ENCODE measurements at places on chromosomes 3 and 15.

DNA sequence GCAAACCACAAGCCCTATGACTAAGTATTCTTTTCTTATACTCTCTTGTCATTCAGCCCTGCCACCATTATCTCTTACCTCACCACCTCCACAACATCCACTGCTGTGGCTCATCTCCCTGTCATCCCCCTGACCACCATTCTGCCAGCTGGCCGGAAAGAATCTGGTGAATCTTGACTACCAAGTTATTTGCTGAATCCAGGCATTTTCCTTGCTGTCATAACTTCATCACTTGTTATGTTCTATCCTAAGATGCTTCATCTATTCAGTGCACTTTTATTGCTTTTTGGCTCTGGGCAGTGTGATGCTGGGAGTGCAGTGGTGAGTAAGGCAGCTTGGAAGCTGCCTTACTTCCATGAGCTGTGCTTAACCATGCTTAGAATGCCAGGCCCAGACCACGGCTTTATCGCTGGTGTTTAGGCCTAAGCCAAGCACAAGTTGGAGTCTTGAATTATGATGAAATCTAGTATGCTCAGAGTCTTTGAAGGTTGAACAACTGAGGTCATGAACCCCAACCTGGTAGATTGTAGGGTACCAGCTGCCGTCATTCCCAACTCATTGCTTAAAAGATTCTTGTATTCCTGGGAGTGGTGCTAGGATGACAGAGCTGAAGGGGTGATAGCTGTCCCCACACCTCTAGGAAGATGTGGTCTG lies 27.0 kb upstream of the APH1B start:
- DNase-seq, result no peak

DNA sequence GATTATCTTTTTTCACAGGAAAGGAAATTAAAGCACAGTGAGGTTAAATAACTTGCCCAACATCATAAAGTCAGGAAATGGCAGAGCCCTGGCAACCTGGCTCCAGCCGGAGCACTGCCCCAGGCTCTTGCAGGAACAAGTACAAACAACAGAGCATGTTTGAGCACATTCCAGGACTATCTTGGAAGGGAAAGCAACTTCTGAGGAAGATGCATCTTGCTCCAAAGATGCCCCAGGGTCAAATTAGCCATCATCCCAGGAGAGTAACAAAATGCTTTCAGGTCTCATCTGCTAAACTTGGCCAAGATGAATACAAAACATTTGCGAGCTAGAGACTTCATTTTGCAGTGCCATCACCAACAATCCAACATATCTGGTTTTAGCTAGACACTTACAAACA lies 162.4 kb upstream of the LRRN1 start:
- no peak for DNase-seq

GRCh38 chr3:38028621-38029361 lies 651 bp downstream of the PLCD1 start:
- no peak for DNase-seq

DNA sequence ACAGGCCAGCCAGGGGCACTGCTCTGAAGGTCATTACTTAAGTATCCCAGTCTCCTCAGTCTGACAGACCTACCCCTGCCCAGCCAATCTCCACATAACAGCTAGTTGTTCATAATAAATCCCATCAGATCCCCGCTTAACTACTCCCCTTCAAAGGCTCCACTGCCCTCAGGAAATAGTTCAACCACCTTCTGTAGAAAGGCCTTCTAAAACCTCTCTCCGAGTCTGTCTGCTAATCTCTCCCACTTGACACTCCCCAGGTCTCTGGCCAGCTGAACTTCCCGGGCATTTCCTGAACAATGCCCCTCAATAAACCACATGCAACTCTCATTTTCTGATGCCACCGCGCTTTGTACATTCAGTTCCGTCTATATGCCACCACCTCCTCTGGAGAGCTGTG lies 6.0 kb downstream of the PRC1 start:
- no peak for DNase-seq

DNA sequence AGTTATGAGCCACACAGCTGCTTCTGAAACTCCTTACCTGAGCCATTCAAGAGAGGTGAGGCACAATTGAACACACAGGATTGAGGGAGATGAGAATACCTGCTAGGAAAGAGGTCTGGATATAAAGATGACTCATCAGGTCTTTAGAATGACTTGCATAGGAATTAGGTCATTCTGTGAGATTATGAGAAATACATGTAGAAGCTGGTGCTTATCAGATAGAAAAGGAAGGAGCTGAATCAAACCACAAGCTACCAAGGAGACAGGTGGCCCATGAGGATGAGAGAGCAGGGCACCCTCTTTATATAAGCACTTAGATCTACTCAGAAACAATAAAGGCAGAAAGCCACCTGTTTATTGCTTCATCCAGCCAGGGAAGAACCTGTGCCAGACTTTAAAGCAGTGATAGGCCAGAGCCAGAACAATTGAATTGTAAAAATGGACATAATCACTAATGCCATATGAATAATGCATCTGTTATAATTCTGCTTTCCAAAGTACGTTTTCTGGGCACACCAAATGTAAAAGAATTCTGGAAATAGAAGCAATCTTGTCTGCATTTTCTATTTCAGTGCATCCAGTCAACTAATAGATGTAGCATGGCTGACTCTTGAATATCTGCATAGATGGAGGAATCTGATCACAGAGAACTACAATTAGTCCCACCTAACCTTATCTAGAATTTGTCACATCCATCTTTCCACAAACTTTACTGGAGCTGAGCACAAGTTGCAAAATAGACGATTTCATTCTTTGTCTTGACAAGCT lies 74.9 kb downstream of the PIK3R4 start:
- no peak for DNase-seq

DNA sequence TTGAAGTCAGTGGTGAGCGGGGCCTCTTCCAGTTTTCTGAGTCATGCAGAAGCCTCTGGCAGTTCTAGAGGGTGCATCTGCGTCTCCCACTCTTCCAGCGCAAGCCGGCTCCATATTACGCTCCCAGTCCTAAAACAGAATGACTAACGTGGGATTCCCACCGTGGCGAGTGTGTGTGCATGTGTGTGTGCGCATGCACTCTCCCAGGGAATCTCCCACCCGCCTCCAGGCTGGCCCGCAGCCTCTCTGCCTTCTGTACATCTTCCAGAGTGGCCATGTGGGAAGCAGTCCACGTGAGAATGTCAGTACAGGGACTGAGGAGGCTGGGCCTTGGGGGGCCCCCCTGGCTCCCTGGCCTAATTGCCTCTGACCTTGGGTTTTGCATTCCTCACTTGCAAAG lies 87.7 kb downstream of the LSM3 start:
- DNase-seq, result no peak

GRCh38 chr3:57556459-57557084 lies 498 bp downstream of the PDE12 start:
- DNase-seq, result peak; percentile 40

- DNase-seq, result peak; percentile 59
Observed at GRCh38 chr3:8110966-8111798, 390.4 kb upstream of the LMCD1 start.

- no peak for DNase-seq
Observed at GRCh38 chr15:37040072-37040742, 60.1 kb downstream of the MEIS2 start.

DNA sequence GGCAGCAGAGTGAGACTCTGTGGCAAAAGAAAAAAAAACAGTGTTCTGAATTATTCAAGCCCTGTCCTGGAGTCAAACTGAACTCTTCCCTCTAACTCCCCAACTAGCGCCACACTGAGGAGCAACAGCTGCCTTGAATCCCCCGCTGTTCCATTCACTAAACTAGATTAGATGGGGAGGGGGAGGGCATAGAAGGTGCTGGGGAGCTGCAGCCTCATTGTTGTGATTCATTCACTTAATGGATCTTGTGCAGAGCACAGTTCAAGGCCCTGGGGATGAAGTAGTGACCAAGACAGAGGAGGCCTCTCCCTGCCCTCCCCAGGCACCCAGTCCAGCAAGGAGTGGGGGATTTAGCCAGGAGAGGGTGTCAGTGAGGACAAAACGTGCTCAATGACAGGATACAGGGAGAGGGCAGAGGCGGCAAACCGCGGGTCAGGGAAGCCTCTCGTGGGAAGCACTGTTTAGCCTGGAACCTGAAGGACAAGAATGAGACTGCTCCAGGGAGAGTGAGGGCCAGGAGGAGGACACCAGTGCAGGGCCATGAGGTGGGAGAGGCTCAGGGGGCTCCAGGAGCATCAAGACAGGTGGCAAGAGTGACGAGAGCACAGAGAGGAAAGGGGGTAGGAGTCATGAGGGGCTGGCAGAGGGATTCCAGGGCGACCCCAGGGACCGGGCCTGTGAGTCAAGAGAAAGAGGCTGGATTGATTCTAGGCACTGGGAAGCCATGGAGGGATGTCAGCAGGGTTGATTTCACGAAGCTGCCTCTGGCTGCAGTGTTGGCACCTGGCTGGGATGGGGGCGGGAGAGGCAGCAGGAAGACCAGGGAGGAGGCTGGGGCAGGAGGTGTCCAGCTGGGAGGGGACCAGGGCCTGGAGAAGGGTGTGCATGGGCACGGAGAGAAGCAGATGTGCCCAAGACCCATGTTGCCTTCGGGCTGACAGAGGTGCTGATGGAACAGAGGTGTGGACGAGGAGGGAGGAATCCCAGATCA lies 31.4 kb downstream of the ALS2CL start:
- DNase-seq, result no peak

DNA sequence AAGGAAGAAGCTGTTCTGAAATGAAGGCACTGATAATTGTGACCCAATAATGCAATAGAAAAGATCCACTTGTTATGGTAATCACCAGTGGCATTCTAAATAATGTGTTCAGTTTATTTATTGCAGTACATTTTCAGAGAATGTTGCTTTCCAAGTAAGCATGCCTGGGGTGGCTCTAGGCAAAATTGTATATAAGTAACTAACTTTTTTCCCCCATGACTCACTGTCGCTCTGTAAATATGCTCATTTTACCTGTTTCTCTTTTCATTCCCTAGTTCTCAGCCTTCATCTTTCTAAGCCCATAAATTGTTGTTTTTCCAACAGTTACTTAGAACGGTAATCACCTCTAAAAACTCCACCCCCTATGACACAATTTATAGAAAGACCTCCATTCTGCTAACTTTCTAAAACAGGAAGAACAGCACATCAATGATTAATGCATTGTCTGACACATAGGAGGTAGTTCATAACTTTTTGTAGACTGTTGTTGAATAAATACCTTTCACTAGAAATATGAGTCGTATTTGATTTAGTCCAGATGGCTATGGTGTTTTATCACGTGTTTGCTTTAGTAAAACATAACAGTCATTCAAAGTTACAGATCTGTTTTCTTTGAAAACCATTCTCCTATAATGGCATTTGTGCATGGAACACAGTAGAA lies 143.1 kb downstream of the LSAMP start:
- no peak for DNase-seq

DNA sequence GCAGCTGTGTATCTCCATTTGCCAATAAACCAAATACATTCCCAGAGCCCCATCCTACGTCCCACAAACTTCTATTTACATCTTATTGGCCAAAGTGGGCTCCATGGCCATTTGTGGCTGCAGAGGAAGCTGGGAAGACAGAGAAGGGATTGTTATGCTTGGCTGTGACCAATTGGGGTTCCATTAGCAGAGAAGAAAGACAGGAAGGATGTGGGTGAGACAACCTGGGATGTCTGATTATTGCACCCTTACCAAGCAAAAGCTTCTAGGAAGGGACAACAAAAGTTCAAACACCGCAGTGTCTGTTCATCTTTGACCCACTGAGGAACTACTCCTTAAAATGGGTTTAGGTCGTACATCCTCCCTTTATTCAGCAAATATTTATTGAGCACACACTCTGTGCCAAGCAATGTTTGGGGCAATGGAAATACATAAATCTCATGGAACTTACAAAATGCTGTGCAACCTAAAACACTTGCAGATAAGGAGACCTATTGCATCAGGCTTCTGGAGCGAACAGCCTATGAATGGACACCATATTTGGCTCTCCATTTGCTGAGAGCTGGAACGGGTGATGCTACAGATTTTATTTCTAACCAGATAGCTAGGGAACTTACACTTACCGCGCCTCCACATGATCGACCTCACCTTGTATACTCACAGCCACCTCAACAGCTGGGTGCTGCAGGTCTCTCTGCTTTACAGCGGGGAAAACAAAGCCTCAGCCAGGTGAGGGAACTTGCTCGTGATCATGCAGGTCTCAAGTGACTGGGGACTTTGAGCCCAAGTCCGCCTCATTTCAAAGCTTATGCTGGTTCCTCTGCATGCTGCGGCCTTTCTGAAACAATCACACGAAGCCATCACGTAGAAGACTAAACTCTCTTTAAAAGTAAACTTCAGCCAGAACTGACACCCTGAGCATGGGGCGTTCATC lies 21.4 kb upstream of the NR2E3 start:
- no peak for DNase-seq

GRCh38 chr15:41251411-41251810 lies 20.3 kb downstream of the CHP1 start:
- DNase-seq, result no peak

- DNase-seq, result no peak
Observed at GRCh38 chr3:40768046-40768445, 243.3 kb downstream of the ZNF621 start.

GRCh38 chr3:186270701-186271100 lies 91.3 kb downstream of the DGKG start:
- DNase-seq, result no peak

GRCh38 chr3:174409086-174409743 lies 449.9 kb upstream of the NAALADL2 start:
- no peak for DNase-seq

- DNase-seq, result no peak
Observed at GRCh38 chr3:168220556-168220955, 124.8 kb upstream of the GOLIM4 start.

GRCh38 chr3:113626503-113627371 lies 69.7 kb downstream of the USF3 start:
- no peak for DNase-seq

- DNase-seq, result peak; percentile 9
Observed at GRCh38 chr15:85443593-85444087, 63.2 kb downstream of the AKAP13 start.

- DNase-seq, result no peak
Observed at GRCh38 chr15:32099097-32099785, 68.9 kb downstream of the CHRNA7 start.

DNA sequence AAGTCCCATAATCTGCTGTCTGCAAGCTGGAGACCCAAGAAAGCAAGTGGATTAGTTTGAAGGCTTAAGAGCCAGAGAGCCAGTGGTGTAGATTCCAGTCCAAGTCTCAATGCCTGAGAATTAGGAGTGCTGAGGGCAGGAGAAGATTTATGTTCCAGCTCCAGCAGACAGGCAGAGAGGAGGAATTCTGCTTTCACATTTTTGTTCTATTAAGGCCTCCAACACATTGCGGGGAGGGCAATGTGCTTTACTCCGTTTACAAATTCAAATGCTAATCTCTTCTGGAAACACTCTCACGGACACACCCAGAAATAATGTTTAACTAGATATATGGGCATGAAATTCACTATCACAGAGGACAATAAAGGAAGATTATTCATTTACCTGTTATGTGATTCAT lies 54.0 kb downstream of the DPH6 start:
- DNase-seq, result no peak

DNA sequence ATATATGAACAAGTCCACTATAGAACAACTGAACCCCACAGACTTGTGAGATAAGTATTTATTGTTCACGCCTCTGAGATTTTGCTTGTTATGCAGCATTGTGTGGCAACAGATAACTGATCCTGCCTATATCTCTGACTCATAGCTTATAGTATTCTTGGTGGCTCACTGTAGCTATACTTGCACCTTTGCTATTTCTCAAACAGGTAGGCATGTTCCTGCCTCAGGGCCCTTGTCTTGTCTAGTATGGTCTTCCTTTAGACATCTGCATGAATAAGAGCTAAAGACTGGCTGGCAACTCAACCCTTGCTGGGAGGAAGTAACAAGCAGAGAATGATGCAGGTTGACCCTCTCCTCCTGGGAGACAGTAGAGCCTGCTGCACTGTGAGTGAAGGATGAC lies 256.1 kb downstream of the CHST2 start:
- no peak for DNase-seq

Data from stimulated activated CD4-positive, alpha-beta T cell treated with anti-CD3 and anti-CD28 coated beads, Interleukin-2, amount 100 ng/mL, for 24 hours (primary cell).